Natural killer cell treated with Interleukin-12 subunit alpha and Interleukin-12 subunit beta and Interleukin-15 and Interleukin-18, amount 100 ng/mL, for 72 hours (primary cell): ENCODE measurements at places on chromosomes 2 and 18. TPM values are rescaled to one million over a fixed set of nuclear protein-coding genes. Genes with fewer than 3 reads are reported as not detected.
A peak's percentile ranks its signal among the peaks of the same experiment; 100 is the strongest.

The PLCD4 gene
- total RNA-seq, result not detected

DNA sequence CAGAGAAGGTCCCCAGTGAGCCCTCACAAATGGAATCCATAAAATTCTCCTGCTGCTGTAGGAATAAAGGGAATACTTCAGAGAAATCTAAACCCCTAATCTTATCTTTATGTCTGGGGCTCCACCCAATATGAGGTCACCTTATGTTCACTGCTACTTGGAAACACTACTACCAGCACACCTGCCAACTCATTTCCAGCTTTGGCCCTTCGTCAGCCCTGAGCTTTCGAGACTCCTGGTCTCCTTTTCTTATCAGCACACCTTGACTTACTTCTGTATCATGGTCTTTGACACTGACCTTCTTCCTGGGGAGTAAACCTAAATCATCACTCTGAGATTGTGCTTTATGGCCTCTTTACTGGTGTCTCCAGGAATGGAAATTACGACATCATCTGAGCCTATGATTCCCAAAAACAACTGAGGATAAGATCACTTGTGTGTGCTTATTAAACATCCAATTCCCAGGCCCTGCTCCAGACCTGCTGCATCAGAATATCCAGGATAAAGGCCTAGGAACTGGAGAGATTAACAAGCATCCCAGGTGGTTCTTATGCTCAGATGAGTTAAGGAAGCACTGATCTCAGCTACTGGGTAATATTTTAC is 22.2 kb upstream of the ASNSD1 start:
- H3K36me3 ChIP-seq, result no peaks in the 10 kb centered on the region
- H3K4me3 ChIP-seq, result no peak overlapping the region
- no peaks in the 10 kb centered on the region for H3K4me1 ChIP-seq
- no peak overlapping the region for H3K27ac ChIP-seq
- H3K27me3 ChIP-seq, result no peaks in the 10 kb centered on the region

GRCh38 chr2:227761740-227762476 is 16.2 kb downstream of the SCYGR8 start:
- DNase-seq, result no peak
- H3K4me1 ChIP-seq, result no peaks in the 10 kb centered on the region
- H3K27me3 ChIP-seq, result peaks cover 10% of the 10 kb centered on the region
- no peaks in the 10 kb centered on the region for H3K36me3 ChIP-seq
- no peak overlapping the region for H3K27ac ChIP-seq

The GPR45 gene
- total RNA-seq, result not detected

DNA sequence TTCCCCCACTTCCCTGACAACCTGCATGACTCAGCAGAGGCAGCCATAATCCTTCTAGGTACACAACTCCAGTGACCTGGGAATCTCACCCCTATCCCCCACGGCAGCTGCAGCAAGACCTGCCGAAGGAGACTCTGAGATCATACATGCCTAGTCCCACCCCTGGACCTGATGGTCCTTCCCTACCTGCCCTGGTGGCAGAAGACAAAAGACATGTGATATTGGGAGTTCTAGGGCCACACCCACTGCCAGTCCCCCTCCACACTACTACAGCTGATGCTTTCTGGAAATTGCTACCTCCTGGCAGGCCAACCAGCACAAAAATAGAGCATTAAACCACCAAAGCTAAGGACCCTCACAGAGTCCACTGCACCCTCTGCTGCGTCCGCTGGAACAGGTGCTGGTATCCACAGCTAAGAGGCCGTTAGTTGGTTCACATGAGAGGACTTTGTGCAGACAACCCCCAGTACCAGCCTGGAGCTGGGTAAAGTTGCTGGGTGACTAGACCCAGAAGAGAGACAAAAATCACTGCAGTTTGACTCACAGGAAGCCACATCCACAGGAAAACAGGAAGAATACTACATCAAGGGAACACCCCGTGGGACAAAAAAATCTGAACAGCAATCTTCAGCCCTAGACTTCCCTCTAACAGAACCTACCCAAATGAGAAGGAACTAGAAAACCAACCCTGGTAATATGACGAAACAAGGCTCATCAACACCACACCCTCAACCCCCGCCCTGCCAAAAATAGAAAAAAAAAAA is 12.5 kb downstream of the MARCO start:
- peaks cover 5% of the 10 kb centered on the region for H3K36me3 ChIP-seq
- H3K4me3 ChIP-seq, result no peak overlapping the region
- peaks cover 9% of the 10 kb centered on the region for H3K27me3 ChIP-seq
- no peaks in the 10 kb centered on the region for H3K4me1 ChIP-seq
- H3K27ac ChIP-seq, result no peak overlapping the region

DNA sequence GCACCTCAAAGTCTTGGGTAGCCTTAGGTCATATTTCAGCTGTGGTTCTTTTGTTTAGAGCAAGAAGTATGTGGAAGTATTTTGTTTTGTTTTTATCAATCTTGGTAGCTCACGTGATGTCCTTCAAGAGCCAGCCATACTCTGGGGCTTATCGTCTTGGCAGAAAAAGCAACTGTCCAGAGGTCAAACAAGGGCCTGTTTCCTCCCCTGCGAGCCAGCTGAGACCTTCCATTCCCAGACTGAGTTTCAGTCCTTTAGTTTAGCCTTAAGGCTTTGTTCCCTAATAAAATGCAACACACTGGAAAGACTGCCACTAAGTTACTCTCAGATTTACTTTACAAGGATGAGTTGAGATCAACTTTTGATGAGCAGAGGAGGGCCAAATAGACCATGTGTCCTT is 63.5 kb downstream of the TXNL1 start:
- H3K27me3 ChIP-seq, result peaks cover 7% of the 10 kb centered on the region
- no peaks in the 10 kb centered on the region for H3K4me1 ChIP-seq
- H3K36me3 ChIP-seq, result no peaks in the 10 kb centered on the region
- no peak overlapping the region for H3K27ac ChIP-seq

DNA sequence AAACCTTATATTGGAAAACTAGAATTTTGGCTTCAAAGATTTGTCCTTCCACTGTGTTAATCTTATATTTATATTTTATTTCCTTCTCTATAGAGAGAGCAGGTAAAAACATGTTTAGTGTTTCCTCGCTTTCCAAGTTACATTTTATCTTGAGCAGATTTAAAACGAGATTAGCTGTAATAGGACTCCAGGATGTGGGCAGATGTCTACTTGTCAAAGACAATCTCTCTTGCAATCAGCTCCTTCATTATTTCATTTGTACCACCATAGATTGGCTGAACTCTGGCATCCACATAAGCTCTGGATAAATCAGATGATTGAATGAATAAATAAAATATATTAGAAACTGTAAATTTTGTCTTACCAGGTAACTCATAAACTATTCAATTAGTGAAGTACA is 17.5 kb upstream of the KANSL1L start:
- H3K27me3 ChIP-seq, result peaks cover 18% of the 10 kb centered on the region
- H3K4me3 ChIP-seq, result no peak overlapping the region
- H3K4me1 ChIP-seq, result peaks cover 5% of the 10 kb centered on the region
- peaks cover 29% of the 10 kb centered on the region for H3K36me3 ChIP-seq
- H3K27ac ChIP-seq, result no peak overlapping the region

DNA sequence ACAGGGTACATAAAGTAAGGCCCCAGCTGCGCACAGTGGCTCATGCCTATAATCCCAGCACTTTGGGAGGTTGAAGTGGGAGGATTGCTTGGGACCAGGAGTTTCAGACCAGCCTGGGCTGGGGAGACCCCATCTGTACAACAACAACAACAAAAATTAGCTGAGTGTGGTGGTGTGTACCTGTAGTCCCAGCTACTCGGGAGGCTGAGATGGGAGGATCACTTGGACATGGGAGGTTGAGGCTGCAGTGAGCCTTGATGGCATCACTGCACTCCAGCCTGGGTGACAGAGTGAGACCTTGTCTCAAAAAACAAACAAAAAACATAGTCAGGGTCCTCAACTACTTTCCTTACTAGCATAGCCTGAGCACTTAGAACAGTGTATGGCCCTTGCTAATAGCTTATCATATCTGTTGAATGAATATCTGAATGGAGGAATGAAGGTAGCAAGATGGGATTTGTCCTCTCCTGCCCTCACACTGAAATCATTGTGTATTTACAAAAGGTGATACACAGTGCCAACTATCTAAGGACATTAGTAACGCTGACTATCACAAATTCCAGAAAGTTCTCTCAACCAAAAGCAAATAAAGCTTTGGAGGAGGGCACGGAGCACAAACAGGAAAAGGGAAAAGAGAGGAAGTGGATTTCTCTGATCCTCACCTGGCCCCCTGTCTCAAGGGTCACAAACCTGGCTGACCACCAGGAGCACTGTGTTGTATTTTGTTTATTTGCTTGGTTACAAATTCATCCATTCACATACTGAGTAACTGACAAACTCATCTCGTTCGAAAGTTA is 38.1 kb downstream of the L3MBTL4 start:
- H3K4me3 ChIP-seq, result no peak overlapping the region
- no peak for DNase-seq
- peaks cover 9% of the 10 kb centered on the region for H3K4me1 ChIP-seq
- no peaks in the 10 kb centered on the region for H3K27me3 ChIP-seq
- H3K36me3 ChIP-seq, result peaks cover 8% of the 10 kb centered on the region
- no peak overlapping the region for H3K27ac ChIP-seq

- H3K4me1 ChIP-seq, result no peaks in the 10 kb centered on the region
- no peak for DNase-seq
- H3K27ac ChIP-seq, result no peak overlapping the region
- H3K4me3 ChIP-seq, result no peak overlapping the region
Measured at GRCh38 chr18:28086670-28087552, 90.0 kb downstream of the CDH2 start.

DNA sequence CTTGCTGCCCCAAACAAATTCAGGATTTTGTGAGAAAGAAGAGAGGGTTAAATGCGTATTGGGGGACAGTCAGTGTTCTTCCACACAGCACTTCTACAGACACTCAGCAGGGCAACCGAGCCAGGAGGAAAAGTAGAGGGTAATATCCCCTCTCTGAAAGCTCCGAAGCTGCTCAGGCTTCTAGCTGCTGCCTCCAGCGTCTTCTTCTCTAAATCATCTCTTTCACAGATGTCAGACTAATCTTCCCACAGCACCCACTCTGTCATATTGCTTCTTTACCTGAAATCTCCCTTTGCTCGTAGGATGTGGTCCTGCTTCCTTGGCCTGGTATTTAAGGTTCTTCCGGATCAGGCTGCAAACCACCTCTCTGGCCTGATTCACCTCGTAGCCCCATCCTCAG is 117.6 kb upstream of the HAAO start:
- DNase-seq, result no peak
- H3K36me3 ChIP-seq, result no peaks in the 10 kb centered on the region
- peaks cover 4% of the 10 kb centered on the region for H3K4me1 ChIP-seq
- H3K27ac ChIP-seq, result no peak overlapping the region
- no peak overlapping the region for H3K4me3 ChIP-seq

The FECH gene
- total RNA-seq, result 23.8 TPM

GRCh38 chr2:145815933-145816332 is 1296.0 kb upstream of the ZEB2 start:
- H3K27me3 ChIP-seq, result peaks cover 7% of the 10 kb centered on the region
- no peaks in the 10 kb centered on the region for H3K36me3 ChIP-seq
- no peak overlapping the region for H3K27ac ChIP-seq
- DNase-seq, result no peak
- peaks cover 4% of the 10 kb centered on the region for H3K4me1 ChIP-seq

GRCh38 chr18:69186162-69186561 is 214.5 kb upstream of the DOK6 start:
- no peak overlapping the region for H3K27ac ChIP-seq
- no peaks in the 10 kb centered on the region for H3K27me3 ChIP-seq
- H3K4me3 ChIP-seq, result no peak overlapping the region
- no peaks in the 10 kb centered on the region for H3K4me1 ChIP-seq
- no peak for DNase-seq
- H3K36me3 ChIP-seq, result no peaks in the 10 kb centered on the region

DNA sequence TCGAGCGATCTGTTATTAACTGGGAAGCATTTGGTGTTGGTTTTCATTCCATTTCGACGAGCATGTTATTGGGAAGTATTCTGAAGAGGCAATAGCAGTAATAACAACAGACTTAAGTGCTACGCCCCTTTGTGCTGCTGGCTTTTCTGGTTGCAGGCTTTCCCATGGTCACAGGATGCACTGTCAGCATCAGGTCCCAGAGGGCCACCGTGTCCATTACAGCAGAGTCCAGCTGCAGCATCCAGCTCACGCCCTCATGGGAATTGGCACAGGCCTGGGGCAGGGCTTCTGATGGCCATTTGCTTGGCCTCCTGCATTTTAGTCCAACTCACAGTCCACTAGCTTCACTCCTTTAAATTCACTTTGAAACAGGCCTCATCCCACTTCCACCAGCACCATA is 44.4 kb downstream of the BCL2L11 start:
- H3K27me3 ChIP-seq, result no peaks in the 10 kb centered on the region
- H3K36me3 ChIP-seq, result peaks cover 7% of the 10 kb centered on the region
- no peak for DNase-seq
- H3K4me1 ChIP-seq, result peaks cover 30% of the 10 kb centered on the region
- no peak overlapping the region for H3K27ac ChIP-seq

- peak overlapping the region; percentile 81 for H3K27ac ChIP-seq
- no peaks in the 10 kb centered on the region for H3K27me3 ChIP-seq
- H3K4me1 ChIP-seq, result peaks cover 19% of the 10 kb centered on the region
- DNase-seq, result no peak
- H3K36me3 ChIP-seq, result no peaks in the 10 kb centered on the region
- peak overlapping the region; percentile 94 for H3K4me3 ChIP-seq
Measured at GRCh38 chr2:186591506-186591890, 1.6 kb downstream of the ITGAV start.

DNA sequence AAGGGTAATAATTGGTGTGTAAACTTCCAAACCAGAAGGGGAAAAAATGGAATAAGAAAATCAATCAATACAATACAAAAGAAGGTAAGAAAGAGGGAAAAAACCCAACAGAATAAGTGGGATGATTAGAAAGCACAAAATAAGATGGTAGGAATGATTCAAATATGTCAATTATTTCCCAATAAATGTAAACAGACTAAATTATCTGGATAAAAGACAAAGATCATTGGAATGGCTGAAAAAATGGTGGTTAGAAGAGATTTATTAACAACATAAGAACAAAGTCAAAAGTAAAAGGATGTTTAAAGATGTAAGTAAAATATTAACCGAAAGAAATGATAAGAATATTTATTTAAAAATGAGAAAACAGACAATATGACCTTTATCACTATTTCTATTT is 103.5 kb upstream of the YWHAQ start:
- H3K27ac ChIP-seq, result no peak overlapping the region
- H3K4me3 ChIP-seq, result no peak overlapping the region
- peaks cover 6% of the 10 kb centered on the region for H3K36me3 ChIP-seq
- H3K4me1 ChIP-seq, result peaks cover 33% of the 10 kb centered on the region
- no peaks in the 10 kb centered on the region for H3K27me3 ChIP-seq

DNA sequence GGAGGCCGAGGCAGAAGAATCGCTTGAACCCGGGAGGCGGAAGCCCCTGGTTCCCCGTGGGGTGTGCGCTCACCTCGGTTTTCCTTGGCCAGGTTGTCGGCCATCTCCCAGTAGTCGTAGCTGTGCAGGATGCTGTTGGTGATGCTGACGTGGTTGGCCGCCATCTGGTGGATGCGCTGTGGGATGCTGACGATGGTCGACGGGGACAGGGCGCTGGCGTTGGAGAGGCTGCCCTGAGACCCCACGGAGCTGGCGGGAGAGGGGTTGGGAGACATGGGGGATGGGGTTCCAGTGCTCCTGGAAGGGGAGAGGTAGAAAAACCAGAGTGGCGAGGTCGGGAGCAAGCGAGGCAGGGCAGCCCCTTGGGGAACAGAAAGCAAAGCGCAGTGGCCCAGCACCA is 64.4 kb upstream of the REV1 start:
- no peaks in the 10 kb centered on the region for H3K27me3 ChIP-seq
- no peak overlapping the region for H3K4me3 ChIP-seq
- H3K4me1 ChIP-seq, result no peaks in the 10 kb centered on the region
- no peaks in the 10 kb centered on the region for H3K36me3 ChIP-seq
- H3K27ac ChIP-seq, result no peak overlapping the region

The ZAP70 gene
- total RNA-seq, result 191 TPM
